ENCODE measurements at places on chromosomes 7 and 10. TPM values are rescaled to one million over a fixed set of nuclear protein-coding genes. Genes with fewer than 3 reads are reported as not detected.

GRCh38 chr10:90652519-90652918 is 205.3 kb downstream of the HTR7 start:
- no peak for DNase-seq

- DNase-seq: no peak
These were observed 68.8 kb downstream of the KIAA1217 start for GRCh38 chr10:24277771-24278170.

Gene PRPS1L1
- not detected for total RNA-seq

Gene CLRN3
- not detected for total RNA-seq

DNA sequence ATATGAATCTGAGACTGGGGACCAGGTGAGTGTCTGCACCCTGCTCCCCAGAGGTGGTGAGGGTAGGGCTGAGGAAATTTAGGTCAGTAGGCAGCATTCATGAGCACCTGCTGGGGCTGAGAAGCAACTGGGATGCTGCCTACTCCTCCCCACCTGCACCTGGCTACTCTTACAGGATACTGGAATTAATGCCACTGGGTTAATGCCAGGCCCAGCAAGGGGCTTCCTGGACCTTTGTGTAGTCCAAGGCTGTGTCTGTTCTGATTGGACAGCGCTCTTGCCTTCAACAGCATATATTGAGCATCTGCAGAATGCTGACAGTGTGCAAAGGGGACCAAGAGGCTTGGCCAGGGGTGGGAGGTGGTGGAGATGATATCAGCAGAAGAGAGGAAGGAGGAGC is 32.1 kb downstream of the ADCYAP1R1 start:
- DNase-seq: no peak

DNA sequence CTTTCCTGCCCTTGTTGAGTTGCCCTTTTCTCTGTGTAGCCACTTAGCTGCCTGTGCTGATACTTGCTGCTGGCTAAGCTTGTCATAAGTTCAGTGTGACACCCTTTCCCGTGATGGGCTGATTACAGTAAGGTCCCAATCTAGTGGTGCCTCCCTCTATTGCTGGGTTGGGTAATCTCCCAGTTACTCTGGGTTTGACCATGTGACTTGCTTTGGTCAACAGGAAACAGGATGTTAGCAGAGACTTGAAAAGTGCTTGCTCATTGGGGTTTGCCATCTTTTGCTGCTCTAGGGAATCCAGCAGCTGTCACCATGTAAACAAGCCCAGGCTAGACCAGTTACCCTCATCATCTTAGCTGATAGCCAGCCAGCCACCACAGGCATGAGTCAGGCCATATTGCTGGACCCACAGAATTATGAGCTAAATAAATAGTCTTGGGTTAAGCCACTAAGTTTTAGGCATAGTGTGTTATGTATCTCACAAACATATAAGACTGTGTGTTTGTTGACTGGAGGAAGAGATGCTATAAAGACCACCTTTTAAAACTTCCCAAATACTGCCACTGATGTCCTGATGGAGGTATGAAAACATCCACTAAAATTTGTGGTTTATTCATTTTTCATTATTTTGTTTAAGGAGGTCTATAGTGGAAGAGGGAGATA is 4.0 kb upstream of the LEP start:
- no peak for DNase-seq

DNA sequence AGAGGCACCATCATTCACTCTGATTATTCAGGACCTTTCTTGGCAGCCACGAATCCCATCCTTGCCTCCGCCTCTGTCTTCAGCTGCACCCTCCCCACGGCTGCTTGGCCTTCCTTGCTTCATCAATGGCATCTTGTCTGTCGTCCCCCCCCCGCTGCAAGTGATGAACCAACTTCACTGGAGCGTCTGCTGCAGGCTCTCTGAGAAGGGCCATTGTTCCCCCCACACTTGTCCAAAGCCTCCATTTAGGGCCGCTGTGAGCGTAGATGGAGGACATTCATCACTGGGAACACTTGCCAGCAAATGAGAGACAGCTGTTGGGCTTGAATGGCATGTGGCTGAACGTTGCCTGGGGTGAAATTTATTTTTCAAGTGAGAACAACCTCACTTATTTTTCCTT is 20.1 kb downstream of the AFAP1L2 start:
- no peak for DNase-seq

Gene PLXNA4
- 2.1 TPM for total RNA-seq

- peak; percentile 16 for DNase-seq
These were observed 375.8 kb downstream of the MDFIC start for GRCh38 chr7:115297656-115298055.

DNA sequence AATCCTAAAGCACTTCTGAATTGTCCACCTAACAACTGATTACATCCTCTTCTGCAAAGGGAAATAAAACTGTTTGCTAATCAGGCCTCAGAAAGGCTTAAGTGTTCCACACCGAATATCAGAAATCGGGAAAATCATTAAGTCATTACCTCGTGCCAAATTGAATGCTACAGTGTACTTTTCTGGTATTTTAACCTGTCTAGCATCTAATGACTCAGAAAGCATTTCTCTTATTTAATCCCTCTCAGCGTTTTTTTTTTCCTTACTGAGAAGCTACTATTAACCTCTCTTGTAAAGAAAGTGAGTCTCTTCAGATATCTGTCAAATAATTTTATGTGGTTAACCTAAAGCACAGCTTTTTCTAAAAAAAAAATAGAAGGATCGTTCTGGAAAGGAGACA is 28.6 kb downstream of the VIM start:
- no peak for DNase-seq

GRCh38 chr10:33136271-33136670 is 178.2 kb upstream of the ITGB1 start:
- no peak for DNase-seq

DNA sequence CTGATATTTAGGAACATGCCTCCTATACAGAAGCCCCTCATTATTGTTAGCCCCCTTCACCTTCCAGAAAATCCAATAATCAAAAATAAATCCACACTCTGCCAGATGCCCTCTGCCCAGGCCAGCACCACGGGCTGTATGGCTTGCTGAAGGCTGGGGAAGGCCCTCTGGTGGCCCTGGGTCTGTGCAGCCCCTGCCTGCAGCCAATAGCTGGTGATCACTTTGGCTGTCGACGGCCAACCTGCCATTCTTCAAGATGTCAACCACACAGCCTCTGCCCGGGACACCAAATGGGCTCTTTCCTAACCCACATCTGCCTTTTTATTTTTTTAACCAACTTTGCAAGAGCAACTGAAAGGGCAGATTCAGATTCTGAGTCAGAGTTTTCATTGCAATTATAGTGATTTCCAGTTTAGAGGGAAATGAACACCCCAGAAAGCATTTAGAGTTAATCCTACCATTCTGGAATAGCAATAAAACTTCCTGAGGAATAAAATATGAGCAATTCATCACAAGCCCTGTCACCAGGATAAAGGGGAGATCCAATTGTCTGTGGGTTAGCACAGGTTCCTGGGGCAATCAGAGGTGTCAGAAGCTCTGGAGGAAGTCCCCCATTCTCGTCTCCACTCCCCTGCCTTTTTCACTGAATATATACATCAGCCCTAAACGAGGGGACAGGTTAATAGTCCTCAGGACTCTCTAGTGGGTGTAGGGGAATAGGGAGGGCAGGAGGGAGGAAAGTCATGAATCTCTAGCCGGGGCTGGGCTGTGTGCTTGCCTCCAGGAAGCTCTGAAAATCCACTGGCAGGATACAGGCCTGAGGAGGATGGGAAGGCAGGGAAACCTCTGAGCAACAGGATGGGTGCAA is 211.3 kb downstream of the GRID1 start:
- DNase-seq: no peak

DNA sequence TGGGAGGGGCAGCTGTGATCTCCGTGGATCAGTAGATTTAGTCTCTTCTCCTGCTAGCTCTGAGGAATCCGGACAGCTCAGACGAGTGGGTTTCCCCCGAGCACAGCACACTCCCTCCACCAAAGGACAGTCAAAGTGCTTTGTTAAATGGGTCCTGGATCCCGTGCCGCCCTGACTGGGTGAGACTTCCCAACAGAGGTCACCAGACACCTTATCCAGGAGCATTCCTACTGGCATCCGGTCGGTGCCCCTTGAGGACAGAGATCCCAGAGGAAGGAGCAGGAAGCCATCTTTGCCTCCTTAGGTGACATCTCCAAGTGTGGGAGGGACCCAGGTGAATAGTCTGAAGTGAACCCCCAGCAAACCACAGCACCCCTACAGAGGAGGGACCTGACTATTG is 1148.9 kb downstream of the CNTNAP2 start:
- no peak for DNase-seq

Gene KNDC1
- total RNA-seq: 3.3 TPM

Gene GIMAP2
- 0.66 TPM for total RNA-seq

DNA sequence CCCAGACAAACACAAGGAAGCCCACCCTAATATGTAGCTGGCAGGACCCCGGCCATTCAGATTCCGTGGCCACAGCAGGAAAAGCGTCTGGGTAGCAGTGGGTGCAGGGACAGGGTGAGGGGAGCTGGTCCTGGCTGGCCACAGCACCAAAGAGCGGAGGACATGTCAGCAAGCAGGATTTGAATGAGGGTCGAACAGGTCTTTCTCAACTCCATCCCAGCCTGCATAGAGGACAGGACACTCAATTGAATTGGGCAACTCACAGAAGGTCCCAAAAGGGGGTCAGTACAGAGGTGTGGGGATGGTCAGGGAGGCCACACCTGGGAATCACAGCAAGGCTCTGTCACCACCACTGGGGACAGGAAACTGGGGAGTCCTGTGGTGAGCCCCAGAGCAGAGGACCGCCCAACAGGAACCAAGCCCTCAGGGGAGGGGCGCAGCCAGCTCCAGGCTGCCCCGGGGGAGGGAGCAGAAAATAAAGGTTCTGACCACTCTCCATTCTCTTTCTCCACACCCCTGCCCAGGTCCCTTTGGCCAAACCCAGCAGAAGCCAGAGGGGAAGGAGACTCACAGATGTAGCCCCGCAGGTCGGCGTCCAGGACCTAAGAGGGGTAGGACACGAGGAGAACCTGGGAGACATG is 108.7 kb upstream of the PPP2R2D start:
- no peak for DNase-seq

- DNase-seq: no peak
These were observed 277.9 kb downstream of the HPSE2 start for GRCh38 chr10:98957801-98958200.

DNA sequence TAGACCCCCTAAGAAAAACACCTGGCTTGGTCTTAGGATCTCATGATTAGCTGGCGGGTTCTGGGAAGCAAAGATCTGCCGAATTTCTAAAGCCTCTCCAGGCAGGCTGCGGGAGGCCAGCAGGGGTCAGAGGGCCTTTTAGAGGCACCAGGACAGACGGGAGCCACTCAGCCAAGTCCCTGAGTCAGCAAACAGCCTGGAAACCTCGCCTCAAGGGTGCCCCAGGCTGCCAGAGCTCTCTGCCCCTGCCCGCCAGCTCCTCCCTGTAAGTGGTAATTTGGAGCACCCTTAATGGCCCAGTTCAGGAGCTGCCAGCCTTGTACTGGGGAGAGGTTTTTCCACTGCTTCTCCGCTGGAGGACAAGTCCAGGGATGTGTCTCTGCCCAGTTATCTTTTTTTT is 88.7 kb downstream of the HIP1 start:
- DNase-seq: no peak

GRCh38 chr7:36119005-36119706 is 33.9 kb upstream of the EEPD1 start:
- no peak for DNase-seq

DNA sequence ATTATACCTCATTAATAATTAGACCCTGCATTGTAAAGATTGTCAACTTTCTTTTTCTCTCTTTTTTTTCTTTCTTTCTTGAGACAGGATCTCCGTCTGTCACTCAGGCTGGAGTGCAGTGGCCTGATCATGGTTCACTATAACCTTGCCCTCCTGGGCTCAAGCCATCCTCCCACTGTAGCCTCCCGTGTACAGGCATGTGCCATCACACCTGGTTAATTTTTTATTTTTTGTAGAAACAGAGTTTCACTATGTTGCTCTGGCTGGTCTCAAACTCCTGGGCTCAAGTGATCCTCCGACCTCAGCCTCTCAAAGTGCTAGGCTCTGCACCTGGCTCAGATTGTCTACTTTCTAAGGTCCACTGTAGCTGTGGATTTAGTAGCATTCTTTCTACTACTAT is 50.7 kb downstream of the MDFIC start:
- DNase-seq: no peak

- no peak for DNase-seq
These were observed 247.8 kb downstream of the DOCK4 start for GRCh38 chr7:111958431-111958830.

Gene CALML3
- not detected for total RNA-seq

- DNase-seq: no peak
These were observed 44.1 kb upstream of the DMTF1 start for GRCh38 chr7:87107949-87108776.

Gene BICC1
- 42.0 TPM for total RNA-seq

DNA sequence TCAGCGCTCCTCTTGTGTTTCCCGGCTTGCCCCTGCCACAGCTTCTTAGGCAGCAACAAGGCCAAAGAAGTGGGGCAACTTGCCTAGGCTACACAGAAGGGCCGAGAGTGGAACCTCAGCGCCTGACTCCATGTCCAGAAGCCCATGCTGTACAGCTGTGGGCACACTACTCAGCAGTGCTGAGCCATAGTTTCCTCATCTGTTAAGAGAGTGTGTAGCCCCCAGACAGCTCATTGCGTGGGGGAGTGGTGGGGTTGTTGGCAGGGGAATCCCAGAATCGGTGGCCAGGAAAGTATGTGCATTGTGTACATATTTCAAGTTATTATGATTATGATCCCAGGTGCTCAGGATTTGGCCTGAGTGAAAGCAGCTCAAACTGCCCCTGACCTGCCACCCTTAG is 96.2 kb downstream of the CDH23 start:
- no peak for DNase-seq

Gene NPFFR1
- not detected for total RNA-seq

Gene GATA3
- total RNA-seq: 0.66 TPM

DNA sequence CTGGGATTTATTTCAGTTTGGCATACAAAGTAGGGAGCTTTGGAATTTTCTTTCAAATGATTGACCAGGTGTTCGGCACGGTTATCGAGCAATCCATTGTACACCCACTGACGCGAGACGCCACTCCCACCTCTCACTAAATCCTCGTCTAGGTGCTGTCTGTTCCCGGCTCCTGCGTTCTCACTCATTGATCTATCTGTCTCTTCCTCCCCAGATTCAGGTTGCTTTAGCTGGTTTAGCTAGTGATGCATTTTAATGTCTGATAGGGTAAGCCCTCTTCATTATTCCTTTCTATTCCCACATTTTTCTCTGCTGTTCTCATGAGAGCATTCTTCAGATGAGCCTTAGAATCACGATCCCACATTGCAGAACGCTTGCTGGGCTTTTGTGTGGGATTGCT is 91.7 kb downstream of the ELFN1 start:
- no peak for DNase-seq

Gene UPK3BL2
- total RNA-seq: 20.4 TPM
